ENCODE measurements at places on chromosomes 12 and 14. TPM values are rescaled to one million over a fixed set of nuclear protein-coding genes. Genes with fewer than 3 reads are reported as not detected.

DNA sequence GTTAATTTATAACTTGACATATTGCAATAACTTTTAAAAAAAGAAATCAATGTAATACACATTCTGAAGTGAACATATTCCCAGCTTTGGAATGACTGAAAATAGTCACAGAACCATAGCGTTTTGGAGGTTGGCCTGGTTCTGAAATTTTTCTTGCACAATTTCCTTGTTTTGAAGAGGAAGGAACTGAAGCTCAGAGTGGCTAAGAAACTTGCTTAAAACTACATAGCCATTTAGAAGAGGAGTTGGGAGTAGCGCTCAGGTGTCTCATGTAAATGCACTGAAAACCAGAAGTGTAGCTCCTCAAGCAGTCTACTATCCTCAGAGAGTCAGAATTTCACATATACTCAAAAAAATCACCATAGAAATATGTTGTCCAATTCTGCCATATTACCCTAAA lies 41.2 kb downstream of the SLC38A1 start:
- no peak for DNase-seq
- peaks cover 18% of the 10 kb centered on the region for H3K4me1 ChIP-seq
- H3K36me3 ChIP-seq, result peaks cover 59% of the 10 kb centered on the region
- H3K27me3 ChIP-seq, result no peaks in the 10 kb centered on the region
- peak overlapping the region; percentile 35 for H3K27ac ChIP-seq

Gene PARP11
- 24.9 TPM for total RNA-seq

DNA sequence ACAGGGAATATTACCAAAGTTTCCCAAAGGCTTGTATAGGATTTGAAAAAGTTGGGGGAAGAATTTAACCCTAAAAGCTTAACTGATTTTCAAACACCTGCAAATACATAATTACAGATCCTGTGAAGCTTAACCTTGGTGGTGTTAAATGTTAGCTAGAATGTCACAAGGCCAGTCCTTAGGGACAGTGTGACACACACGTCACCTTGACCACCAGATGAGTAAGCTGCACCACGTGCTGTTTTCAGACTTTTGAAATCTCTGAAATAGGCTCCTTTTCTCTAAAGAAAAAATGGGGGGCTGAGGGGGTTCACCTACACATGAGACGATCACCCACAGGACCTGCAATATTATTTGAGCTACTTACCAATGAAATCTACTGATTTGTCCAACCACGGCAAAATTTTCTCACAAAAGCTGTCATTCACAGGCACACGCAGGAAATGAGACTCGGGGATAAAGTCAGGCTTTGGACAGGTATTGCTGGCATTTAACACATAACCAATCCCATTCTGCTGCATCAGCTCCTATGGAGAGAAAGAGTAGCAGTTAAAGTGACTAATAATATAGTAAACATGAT lies 75.9 kb downstream of the DUSP16 start:
- no peaks in the 10 kb centered on the region for H3K27me3 ChIP-seq
- DNase-seq, result no peak
- peak overlapping the region; percentile 48 for H3K27ac ChIP-seq
- no peak overlapping the region for H3K4me3 ChIP-seq
- H3K4me1 ChIP-seq, result peaks cover 14% of the 10 kb centered on the region
- H3K36me3 ChIP-seq, result peaks cover 11% of the 10 kb centered on the region

GRCh38 chr14:54901380-54902142 lies 1.1 kb downstream of the GCH1 start:
- DNase-seq, result peak; percentile 14
- peak overlapping the region; percentile 94 for H3K4me3 ChIP-seq
- peak overlapping the region; percentile 94 for H3K27ac ChIP-seq
- peaks cover 3% of the 10 kb centered on the region for H3K36me3 ChIP-seq
- H3K4me1 ChIP-seq, result peaks cover 29% of the 10 kb centered on the region
- no peaks in the 10 kb centered on the region for H3K27me3 ChIP-seq

Gene TMEM30B
- 2.9 TPM for total RNA-seq

- no peak overlapping the region for H3K27ac ChIP-seq
- no peak overlapping the region for H3K4me3 ChIP-seq
- H3K36me3 ChIP-seq, result no peaks in the 10 kb centered on the region
- no peaks in the 10 kb centered on the region for H3K4me1 ChIP-seq
Observed at GRCh38 chr14:70140614-70141013, 48.1 kb downstream of the SLC8A3 start.

Gene NR4A1
- 64.4 TPM for total RNA-seq

- peaks cover 74% of the 10 kb centered on the region for H3K36me3 ChIP-seq
- no peak for DNase-seq
- peak overlapping the region; percentile 24 for H3K27ac ChIP-seq
- peaks cover 30% of the 10 kb centered on the region for H3K4me1 ChIP-seq
- H3K4me3 ChIP-seq, result no peak overlapping the region
- no peaks in the 10 kb centered on the region for H3K27me3 ChIP-seq
Observed at GRCh38 chr12:51306507-51306906, 17.5 kb downstream of the BIN2 start.

- H3K27ac ChIP-seq, result no peak overlapping the region
- no peaks in the 10 kb centered on the region for H3K4me1 ChIP-seq
- H3K4me3 ChIP-seq, result no peak overlapping the region
- no peaks in the 10 kb centered on the region for H3K36me3 ChIP-seq
Observed at GRCh38 chr12:16165506-16165905, 112.0 kb downstream of the SLC15A5 start.

DNA sequence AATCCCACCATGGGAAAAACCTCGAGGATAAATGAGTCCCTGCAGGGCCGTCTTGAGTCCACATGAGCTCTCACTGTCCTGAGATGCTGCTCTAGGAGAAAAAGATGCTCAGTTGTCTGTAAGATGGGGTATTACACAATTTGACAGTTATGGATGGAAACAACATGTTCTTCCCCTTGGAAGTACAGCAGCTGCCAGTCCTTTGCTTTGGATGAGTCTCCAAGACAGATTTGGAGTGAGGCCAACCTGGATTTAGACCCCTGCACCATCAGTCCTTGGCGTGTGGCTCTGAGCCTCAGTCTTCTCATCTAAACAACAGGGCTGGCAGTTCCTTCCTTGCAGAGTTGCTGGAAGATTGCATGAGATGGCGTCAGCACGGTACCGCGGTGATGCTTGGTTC lies 309.1 kb upstream of the FKBP4 start:
- no peaks in the 10 kb centered on the region for H3K4me1 ChIP-seq
- H3K4me3 ChIP-seq, result no peak overlapping the region

Gene IFNG-AS1
- 3.3 TPM for total RNA-seq

DNA sequence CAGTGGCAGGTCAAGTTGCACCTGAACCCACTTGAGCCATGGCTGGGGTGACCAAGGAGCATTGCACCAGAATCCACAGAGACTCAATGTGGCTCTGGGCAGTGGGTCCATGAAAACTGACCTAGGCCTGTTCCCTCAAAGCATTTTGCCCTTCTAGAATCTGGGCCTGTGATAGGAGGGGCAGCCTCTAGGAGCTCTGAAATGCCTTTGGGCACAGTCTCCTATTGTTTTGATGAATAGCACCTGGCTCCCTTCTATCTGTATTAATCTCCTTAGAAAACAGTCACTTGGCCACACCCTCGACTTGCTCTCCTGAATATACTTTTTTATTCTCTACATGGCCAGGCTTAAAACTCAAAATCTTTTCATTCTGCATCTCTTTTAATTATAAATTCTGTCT lies 14.1 kb upstream of the KRAS start:
- H3K4me3 ChIP-seq, result no peak overlapping the region
- H3K27me3 ChIP-seq, result no peaks in the 10 kb centered on the region
- DNase-seq, result no peak
- no peak overlapping the region for H3K27ac ChIP-seq
- no peaks in the 10 kb centered on the region for H3K4me1 ChIP-seq

Gene NDUFA9
- 74.7 TPM for total RNA-seq

- peak overlapping the region; percentile 54 for H3K27ac ChIP-seq
- no peaks in the 10 kb centered on the region for H3K36me3 ChIP-seq
- no peak overlapping the region for H3K4me3 ChIP-seq
- peaks cover 22% of the 10 kb centered on the region for H3K4me1 ChIP-seq
- DNase-seq, result peak; percentile 14
Observed at GRCh38 chr14:72476657-72477499, 417.0 kb downstream of the DPF3 start.

Gene TAC3
- not detected for total RNA-seq

Gene P2RX2
- not detected for total RNA-seq

Gene FBRSL1
- 113 TPM for total RNA-seq

Gene PIWIL1
- total RNA-seq, result not detected

DNA sequence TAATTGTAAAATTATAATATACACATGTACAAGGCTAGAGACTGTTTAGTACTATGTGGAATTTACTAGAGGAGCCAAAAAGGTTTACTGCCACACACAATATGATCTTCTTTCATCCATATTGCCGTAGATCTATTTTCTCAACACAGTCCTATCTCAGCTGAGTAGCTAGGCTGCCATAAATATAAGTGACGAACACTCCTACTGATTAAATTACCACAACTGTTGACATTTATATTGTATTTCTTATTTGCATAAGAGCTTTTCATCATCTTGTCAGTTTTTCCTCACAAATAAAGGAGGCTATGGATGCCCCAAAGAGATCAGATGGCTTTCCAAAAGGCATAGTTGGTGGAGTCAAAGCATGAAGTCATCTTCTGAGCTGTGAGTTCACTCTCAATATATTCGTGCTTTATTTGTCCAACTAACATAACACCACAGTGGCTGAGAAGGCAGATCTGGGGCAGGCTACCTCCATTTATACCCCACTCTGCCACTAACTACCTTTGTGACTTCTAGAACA lies 78.6 kb downstream of the CCDC59 start:
- no peaks in the 10 kb centered on the region for H3K36me3 ChIP-seq
- no peak overlapping the region for H3K27ac ChIP-seq
- DNase-seq, result no peak
- H3K4me1 ChIP-seq, result no peaks in the 10 kb centered on the region

Gene GPD1
- total RNA-seq, result 1.1 TPM

GRCh38 chr12:120209851-120210250 lies 8.9 kb upstream of the RPLP0 start:
- no peak overlapping the region for H3K4me3 ChIP-seq
- H3K36me3 ChIP-seq, result peaks cover 33% of the 10 kb centered on the region

DNA sequence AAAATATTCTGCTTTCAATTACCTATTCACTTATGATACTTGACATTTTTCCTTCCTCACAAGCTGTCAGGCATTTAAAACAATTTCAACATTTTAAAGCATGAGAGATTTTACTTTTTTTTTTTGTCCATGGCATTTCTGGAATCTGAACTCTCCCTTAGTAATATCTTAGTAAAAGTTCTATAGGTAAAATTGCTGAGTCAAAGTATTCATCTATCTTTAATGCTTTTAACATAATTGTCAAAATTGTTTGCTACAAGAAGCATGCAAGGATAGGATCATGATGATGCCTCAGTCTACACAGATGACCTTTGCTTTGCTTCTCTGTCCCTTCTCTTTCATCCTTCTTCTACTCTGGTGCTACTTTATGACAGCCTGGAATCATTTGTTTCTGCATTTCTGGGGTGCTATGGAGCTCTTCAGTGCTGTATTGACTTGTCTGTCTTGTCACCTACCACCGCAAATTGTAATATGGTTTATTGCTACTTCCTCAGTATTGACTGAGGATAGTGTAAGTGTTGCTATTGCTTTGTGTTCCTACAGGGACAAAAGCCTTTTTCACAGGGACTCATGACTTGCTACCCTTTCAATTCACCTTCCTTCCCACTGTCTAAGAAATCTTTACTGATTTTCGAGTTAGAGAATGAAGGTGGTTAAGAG lies 589.8 kb upstream of the ATP2B1 start:
- H3K27me3 ChIP-seq, result no peaks in the 10 kb centered on the region
- peak overlapping the region; percentile 20 for H3K4me3 ChIP-seq
- H3K4me1 ChIP-seq, result peaks cover 15% of the 10 kb centered on the region
- H3K36me3 ChIP-seq, result no peaks in the 10 kb centered on the region
- no peak for DNase-seq

GRCh38 chr12:22252057-22252456 lies 82.5 kb downstream of the ST8SIA1 start:
- no peaks in the 10 kb centered on the region for H3K27me3 ChIP-seq
- H3K27ac ChIP-seq, result no peak overlapping the region
- no peak overlapping the region for H3K4me3 ChIP-seq
- DNase-seq, result no peak
- H3K36me3 ChIP-seq, result no peaks in the 10 kb centered on the region

GRCh38 chr14:61505815-61506809 lies 184.7 kb downstream of the PRKCH start:
- peak overlapping the region; percentile 79 for H3K27ac ChIP-seq
- peaks cover 70% of the 10 kb centered on the region for H3K4me1 ChIP-seq
- no peaks in the 10 kb centered on the region for H3K27me3 ChIP-seq

Gene OTUB2
- total RNA-seq, result 0.57 TPM

Gene WSCD2
- 0.69 TPM for total RNA-seq

Gene KLRB1
- 31.6 TPM for total RNA-seq

Gene MAP3K9
- total RNA-seq, result 7.0 TPM

GRCh38 chr14:32900547-32900946 lies 38.1 kb upstream of the NPAS3 start:
- H3K27me3 ChIP-seq, result no peaks in the 10 kb centered on the region
- no peak overlapping the region for H3K4me3 ChIP-seq
- H3K27ac ChIP-seq, result no peak overlapping the region

GRCh38 chr12:84986586-84986985 lies 49.5 kb downstream of the TSPAN19 start:
- H3K27ac ChIP-seq, result no peak overlapping the region
- no peaks in the 10 kb centered on the region for H3K27me3 ChIP-seq
- H3K4me3 ChIP-seq, result no peak overlapping the region

GRCh38 chr14:101134851-101135433 lies 231.4 kb upstream of the RTL1 start:
- no peak for DNase-seq
- H3K36me3 ChIP-seq, result no peaks in the 10 kb centered on the region
- H3K4me3 ChIP-seq, result no peak overlapping the region
- no peak overlapping the region for H3K27ac ChIP-seq
- H3K4me1 ChIP-seq, result no peaks in the 10 kb centered on the region

Gene NKX2-1
- 0.16 TPM for total RNA-seq

Gene B3GNT4
- 1.4 TPM for total RNA-seq

Gene KRT71
- total RNA-seq, result not detected

DNA sequence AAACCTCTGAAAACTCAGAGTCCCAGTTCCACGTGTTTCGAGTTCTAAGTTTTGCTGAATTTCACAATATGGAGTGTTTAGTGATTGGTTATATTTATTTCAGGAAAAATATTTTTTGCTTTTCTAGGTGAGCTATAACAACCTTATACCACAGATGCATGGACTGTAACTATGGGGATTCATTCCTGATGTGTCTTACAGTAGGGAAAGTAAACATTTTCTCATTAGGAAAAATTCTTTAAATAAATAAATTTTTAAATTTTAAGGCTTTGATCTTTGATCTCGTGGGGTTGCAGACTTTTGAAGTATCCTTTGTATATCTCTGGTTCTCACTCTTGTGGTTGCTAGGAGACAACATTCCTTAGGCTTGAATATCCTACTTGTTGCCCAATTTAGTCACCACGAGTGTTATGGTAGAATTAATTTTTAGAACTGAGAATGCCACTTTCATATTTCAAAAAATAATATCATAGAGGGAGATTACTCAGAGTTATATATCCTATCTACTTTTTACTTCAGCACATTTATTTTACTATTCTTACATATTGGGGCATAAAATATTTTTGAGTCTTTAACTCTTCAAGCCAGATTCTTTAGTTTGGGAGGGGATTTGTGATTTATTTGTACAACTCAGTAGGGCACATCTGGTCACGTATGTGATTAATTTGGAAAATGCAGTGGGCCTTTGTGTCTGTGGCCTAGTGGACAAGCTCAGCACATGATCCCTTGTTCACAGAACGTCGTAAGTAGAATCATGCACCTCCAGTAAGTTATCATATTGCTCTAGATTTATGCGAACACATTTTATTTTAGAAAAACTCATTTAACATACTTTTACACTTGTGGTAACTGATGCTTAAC lies 224.0 kb downstream of the TTC6 start:
- no peak for DNase-seq
- no peaks in the 10 kb centered on the region for H3K4me1 ChIP-seq
- no peaks in the 10 kb centered on the region for H3K27me3 ChIP-seq
- no peak overlapping the region for H3K4me3 ChIP-seq
- no peak overlapping the region for H3K27ac ChIP-seq
